ENCODE measurements at places on chromosomes 4 and X.

DNA sequence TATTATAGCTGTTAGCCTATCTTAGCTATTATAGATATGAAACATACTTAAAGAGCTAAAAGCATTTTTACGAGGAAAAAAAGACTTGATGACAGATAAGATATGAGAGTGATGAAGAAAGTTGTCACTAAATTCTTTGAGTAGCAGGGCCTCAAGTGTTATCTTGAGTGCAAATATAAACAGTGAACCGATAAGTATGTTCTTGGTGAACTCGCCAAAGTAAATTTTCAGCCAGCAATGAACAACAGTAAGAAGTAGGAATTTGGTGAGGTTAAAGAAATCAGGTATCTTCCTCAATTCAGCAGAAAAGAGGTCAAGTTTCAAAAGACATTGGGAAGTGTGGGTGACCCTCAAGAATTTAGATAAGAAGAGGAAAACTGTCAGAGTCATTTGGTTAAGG lies 471.8 kb upstream of the FTHL17 start:
- DNase-seq = peak; percentile 39

GRCh38 chrX:112081781-112082652 lies 559 bp downstream of the TRPC5 start:
- no peak for DNase-seq

DNA sequence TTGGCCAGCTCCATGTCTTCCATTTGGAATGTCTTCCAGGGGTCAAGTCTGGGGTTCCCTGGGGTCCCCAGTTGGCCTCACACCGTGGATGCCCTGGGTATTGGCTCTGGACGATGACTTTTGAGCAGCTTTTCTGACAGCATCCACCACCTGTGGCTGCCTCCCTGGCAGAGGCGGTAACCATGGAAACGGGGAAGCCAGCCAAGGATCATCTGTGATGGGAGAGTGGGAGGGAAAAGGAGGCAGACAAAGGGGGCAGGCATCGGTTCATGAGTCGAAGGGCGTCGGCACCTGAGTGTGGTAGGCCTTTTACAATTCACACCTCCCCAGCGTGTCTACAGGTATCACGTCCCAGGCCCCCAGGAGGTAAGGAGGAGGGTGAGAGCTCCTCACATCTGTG lies 152.2 kb downstream of the ASMT start:
- DNase-seq = no peak

GRCh38 chr4:130110189-130110588 lies 1014.2 kb downstream of the C4orf33 start:
- DNase-seq = no peak

DNA sequence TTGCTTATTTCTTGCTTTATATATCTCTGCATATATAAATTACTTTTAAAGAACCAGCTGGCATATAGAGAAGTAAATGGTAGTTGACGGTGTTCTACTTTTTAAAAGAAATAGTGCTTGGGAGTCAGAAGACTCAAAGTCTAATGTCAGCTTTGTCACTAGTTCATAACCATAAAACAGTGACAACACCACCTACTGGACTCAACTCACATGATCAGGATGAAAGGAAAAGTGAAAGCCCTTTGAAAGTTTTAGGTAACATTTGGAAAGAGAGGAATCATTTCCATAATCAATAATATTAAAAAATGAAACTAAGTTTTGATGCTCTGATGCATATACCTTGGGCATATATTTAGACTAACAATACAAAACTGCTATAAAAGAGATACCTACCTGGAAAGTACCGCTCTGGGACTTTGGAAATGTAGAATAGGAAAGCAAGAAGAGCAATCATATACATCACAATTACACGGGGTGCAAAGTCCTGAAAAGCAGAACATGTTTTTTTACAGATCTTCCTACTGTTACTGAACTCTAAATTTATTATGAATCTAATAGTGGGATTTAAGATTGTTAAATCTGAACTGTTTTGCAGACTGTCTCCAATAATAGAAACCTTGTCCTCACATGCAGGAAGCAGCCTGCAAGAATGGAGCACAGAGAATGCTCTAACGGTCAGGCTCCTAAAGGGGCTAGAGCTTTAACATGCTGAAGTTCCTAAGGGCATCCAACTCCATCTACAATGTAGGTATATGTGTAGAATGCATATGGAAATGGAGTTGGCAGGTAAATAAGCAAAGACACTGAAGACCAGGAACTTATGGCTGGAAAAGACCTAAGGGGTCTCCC lies 15.6 kb downstream of the PAQR3 start:
- DNase-seq = no peak

- no peak for DNase-seq
These were observed 211.3 kb downstream of the ARHGAP10 start for GRCh38 chr4:147943159-147943638.

DNA sequence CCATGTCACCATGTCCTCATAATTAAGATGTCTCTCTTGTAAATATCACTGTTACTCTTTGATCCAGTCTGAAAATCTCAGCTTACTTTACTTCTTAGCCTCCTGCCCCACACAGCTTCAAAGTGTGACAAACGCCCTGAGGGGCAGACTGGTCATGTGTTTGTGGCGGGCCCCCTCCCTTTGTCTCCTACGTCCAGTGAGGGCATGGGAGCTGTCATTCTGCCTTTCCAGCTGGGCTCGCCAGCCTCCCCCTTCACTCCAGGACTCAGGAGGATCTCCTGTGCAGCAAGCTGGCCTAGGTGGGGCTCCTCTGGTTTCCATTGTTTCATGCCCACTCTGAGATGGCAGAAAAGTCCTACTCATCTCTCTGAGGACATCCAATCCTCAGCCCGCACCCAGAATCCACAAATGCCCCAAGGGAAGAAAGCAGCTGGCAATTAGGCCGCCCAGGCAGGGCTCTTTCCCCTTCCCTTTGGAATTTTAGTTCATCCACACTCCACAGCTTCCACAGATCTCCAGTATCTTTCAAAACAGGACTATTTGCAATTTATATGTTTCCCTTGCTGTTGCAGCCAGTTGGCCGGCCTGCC lies 86.4 kb upstream of the C4orf50 start:
- DNase-seq = no peak

- no peak for DNase-seq
These were observed 144.3 kb downstream of the NWD2 start for GRCh38 chr4:37388681-37389365.

DNA sequence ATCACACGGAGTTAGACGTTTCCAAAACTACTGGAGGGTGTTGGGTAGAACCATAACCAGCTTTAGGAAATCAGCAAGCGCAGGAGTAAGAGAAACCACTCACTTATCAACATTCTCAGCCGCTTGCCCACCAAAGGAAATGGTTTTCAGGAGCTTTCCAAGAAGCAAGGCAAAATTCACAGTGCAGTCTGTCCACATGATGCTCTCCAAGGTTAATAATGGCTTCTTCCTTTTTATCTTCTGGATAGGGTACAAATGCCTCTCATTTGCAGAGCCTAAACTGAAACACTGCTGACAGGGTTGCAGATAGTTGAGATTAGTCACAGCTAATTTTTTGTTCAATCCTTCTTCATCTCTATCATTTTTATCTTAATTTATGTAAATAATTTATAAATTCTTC lies 705.4 kb downstream of the RAB28 start:
- no peak for DNase-seq

GRCh38 chr4:82898322-82899243 lies 2.0 kb upstream of the THAP9 start:
- DNase-seq = peak; percentile 92

- no peak for DNase-seq
These were observed 62.6 kb downstream of the MMRN1 start for GRCh38 chr4:89957046-89957926.

GRCh38 chr4:2771264-2771663 lies 15.1 kb upstream of the TNIP2 start:
- DNase-seq = peak; percentile 39

DNA sequence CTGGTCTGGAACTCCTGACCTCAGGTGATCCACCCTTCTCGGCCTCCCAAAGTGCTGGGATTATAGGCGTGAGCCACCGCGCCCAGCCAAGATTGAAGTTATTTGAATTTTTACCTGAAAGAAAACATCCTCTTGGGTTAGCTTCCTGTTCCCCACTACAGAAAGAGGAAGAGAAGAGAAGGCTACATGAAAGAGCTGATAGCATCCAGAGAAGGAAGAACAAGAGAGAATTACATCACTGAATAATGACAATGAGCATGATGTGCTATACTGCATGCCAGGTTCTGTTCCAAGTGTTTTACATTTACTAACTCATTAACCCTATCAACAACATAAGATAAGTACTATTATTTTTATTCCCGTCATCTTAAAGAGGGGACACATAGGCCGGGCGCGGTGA lies 11.5 kb upstream of the TBC1D1 start:
- no peak for DNase-seq

DNA sequence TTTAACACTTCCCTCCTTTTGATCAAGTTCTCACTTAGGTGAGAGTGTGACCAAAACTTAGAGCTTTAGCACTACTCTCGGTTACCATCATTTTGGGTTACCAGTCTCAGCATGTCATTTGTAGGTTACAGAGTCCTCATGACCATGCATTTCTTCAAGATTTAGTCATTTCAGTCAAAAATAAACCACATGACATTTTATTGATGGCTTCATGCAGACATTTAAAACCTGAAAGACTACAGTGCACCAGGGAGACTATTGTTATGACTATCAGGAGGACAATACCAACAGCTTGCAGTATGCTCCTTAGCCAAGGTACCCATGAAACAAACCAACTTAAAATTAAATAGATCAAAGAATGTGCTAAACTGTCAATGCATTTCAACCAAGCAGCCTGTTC lies 498.1 kb upstream of the FSTL5 start:
- no peak for DNase-seq

DNA sequence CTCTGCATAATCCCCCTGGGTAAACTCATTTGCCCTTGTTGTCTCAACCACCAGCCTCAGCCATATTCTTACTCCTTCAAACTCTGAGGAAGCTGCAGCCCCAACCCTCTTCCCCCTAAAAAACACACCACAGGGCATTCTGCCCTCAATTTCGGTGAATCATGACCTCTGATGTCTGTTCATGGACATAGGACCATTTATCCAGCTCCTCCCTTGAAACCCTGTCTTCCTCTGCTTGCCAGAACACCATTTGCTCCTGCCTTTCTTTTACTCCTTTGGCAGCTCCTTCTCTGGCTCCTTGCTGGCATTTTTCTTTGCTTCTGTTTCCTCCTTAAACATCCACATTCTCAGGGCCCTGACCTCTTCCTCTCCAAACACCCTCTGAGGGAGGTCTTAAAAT lies 87.1 kb downstream of the ITIH6 start:
- no peak for DNase-seq

DNA sequence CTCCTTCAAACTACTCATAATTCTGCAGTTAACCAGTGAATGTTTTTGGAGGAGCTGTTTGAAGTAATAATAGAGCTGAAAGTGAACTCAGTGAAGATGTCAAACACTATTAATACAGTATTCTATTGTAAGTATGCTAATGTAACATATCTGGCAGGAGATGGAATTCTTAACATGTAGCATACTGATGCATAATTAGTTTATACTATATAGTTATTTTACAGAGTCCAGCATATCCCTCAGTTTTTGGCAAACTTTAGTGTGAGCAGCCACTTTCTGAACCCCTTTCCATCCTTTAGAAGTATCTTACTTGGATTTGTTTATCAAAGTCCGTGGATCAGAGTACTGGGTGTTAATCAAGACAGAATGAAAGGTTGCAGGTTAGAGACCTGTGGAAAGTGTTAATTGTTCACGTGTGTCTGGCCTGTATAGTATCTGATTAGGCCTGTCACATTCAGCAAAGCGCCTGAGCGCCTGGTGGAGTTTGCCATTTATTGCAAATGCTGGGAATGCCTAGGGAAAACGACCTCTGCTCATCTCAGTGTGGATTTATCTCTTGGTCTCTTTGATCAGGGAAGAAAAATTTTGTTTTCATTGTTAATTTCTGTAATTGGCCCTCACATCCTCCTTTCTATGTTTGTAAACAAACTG lies 251.7 kb upstream of the MAD2L1 start:
- DNase-seq = no peak

- DNase-seq = peak; percentile 28
These were observed 102.9 kb downstream of the TSPAN7 start for GRCh38 chrX:38664285-38664684.

DNA sequence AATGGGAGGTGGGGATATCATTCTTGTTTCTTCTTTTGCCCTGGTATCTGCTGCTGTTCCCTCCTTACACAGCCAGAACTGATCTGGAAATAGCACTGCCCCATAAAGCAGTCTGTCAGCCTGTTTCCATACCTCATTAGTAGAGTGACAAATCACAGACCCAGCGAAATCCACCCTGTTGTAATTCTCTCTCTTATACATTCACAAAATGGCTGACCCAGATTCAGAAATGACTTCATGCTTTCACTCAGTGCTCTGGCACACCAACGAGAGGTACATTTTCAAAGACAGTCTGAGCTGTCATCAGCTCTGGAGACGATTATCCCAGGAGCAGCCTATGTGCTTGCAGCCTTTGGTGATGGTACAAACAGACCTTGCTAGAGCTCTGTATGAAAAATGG lies 164.6 kb downstream of the AFF2 start:
- DNase-seq = no peak

GRCh38 chrX:101605728-101606127 lies 12.1 kb downstream of the ARMCX6 start:
- no peak for DNase-seq

- no peak for DNase-seq
These were observed 276.6 kb downstream of the ANK2 start for GRCh38 chr4:113325876-113326615.

DNA sequence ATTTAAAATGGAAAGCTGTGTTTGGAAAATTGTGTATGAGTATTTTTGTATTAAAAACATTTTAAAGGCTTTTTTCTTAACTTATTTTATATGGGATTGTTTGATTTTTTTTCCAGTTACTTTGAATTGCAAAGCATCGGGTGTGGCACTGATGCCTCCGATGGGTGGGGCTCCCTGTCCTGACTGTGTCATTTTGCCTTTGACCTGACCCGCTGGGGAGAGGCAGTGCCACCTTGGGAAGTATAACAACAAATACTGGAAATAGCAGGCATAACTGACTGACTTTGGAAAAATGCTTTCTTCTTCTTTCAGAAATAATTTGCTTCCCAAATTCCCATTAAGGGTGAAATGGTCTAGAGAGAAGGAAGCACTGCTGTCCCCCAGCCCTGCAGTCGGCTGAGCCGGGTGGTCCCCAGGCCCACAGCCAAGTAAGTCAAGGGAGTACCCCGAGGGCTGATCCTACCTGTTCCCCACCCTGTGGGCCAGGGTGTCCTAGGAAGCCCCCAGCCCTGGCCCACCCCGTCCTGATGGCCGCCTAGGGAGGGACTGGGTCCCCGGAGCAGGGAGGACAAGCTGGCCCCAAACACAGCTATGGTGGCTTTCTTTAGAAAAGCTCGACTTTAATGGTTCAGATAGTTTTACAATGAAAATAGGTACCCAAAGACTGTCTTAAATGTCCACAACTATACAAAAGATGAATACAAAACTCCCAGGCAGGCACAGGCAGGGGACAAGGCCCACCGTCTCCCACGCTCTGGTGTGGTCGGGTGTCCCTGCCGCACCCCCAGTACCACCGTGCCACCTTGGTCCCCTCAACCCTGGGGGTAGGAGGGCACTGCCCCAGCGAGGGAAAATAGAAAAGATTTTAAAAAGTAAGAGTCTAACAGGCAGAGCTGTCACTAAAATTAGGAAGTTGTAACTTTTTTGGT lies 26.4 kb downstream of the NELFA start:
- no peak for DNase-seq

GRCh38 chr4:123974386-123975149 lies 578.0 kb downstream of the SPRY1 start:
- no peak for DNase-seq

All from EH (cell line).